ENCODE measurements at places on chromosomes 3 and 15. TPM values are rescaled to one million over a fixed set of nuclear protein-coding genes. Genes with fewer than 3 reads are reported as not detected.

The TM2D3 gene
- 51.5 TPM for polyA plus RNA-seq

The GOLGA8H gene
- polyA plus RNA-seq: 0.39 TPM

The ISL2 gene
- polyA plus RNA-seq: 0.10 TPM

The TGM5 gene
- polyA plus RNA-seq: not detected

GRCh38 chr15:90915808-90916440 is 12.8 kb downstream of the MAN2A2 start:
- H3K4me1 ChIP-seq: no peaks in the 10 kb centered on the region
- DNase-seq: no peak
- no peaks in the 10 kb centered on the region for H3K27me3 ChIP-seq
- H3K4me3 ChIP-seq: no peak overlapping the region
- no peak overlapping the region for H3K27ac ChIP-seq

DNA sequence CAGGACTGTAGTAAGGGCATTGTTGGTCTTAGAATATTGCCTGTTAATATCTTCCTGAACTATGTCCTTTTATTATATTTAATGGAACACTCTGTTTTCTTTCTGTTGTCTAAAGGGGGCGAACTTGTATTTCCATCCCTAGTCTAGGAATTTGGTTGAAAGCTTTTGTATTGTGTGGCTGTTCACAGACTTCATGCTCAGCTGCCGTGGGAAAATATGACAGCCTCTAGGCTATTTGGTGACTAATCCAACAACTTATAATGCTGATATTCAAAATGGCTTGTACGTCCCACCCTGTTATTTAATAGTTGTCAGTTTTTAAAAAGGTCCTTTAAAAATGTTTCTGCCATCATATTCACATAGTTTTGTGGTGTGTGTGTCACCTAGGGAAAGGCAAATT is 202.6 kb downstream of the KLHL25 start:
- H3K27me3 ChIP-seq: no peaks in the 10 kb centered on the region
- no peaks in the 10 kb centered on the region for H3K36me3 ChIP-seq
- peak; percentile 93 for DNase-seq
- peaks cover 11% of the 10 kb centered on the region for H3K4me1 ChIP-seq
- peak overlapping the region; percentile 60 for H3K27ac ChIP-seq
- H3K4me3 ChIP-seq: no peak overlapping the region

DNA sequence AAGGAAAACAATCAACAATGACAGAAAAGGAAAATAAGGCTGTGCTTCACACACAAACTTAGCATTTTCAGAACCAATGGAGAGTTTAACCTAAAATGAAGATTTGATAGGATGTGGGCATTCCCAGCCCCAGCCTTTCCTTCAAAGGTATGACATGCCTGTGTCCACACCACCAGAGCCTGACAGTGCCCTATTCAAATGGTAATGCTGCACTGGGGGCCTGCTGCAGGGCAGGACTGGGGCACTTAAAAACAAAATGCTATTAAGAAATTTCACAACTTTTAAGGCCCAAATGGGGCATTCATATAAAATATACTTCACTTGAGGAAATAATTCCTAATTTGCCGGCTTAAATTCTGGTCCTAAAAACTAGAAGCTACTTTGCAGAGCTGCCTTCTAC is 30.9 kb upstream of the TKT start:
- no peaks in the 10 kb centered on the region for H3K4me1 ChIP-seq
- peaks cover 22% of the 10 kb centered on the region for H3K36me3 ChIP-seq
- H3K27me3 ChIP-seq: no peaks in the 10 kb centered on the region
- no peak for DNase-seq
- no peak overlapping the region for H3K4me3 ChIP-seq

GRCh38 chr15:96553006-96553405 is 222.5 kb downstream of the NR2F2 start:
- no peak overlapping the region for H3K4me3 ChIP-seq
- H3K27me3 ChIP-seq: peaks cover 2% of the 10 kb centered on the region
- H3K4me1 ChIP-seq: no peaks in the 10 kb centered on the region
- H3K36me3 ChIP-seq: no peaks in the 10 kb centered on the region
- DNase-seq: no peak

DNA sequence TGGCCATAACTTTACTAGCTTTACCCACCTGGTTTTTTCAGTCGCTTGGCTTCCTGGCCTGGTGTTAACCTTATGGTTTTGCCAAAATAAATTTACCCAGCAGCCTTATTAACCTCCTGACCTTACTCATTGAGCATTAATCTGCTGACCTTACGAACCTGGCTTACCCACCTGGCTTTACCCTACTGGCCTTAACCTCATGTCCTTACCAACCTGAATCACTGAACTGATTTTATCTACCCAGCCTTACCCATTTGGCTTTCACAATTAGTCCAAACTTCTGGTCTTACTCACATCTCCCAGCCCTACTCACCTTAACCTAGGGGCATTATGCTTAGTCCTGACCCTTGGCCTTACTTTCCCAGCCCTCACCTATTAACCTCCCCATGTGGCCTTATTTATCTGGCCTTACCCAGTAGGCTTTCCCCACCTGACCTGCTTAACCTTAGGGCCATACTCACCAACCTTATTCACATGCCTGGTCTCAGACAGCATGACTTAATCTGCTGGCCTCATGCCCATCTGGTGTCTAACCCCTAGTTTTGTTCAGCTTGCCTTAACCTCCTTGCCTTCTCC is 93.4 kb downstream of the IL12A start:
- H3K36me3 ChIP-seq: no peaks in the 10 kb centered on the region
- H3K27me3 ChIP-seq: no peaks in the 10 kb centered on the region
- no peaks in the 10 kb centered on the region for H3K4me1 ChIP-seq
- no peak overlapping the region for H3K27ac ChIP-seq
- no peak for DNase-seq
- no peak overlapping the region for H3K4me3 ChIP-seq

GRCh38 chr3:128617557-128618397 is 32.8 kb downstream of the RPN1 start:
- H3K36me3 ChIP-seq: peaks cover 33% of the 10 kb centered on the region
- no peaks in the 10 kb centered on the region for H3K27me3 ChIP-seq
- peaks cover 35% of the 10 kb centered on the region for H3K4me1 ChIP-seq
- H3K27ac ChIP-seq: peak overlapping the region; percentile 53
- H3K4me3 ChIP-seq: peak overlapping the region; percentile 48

DNA sequence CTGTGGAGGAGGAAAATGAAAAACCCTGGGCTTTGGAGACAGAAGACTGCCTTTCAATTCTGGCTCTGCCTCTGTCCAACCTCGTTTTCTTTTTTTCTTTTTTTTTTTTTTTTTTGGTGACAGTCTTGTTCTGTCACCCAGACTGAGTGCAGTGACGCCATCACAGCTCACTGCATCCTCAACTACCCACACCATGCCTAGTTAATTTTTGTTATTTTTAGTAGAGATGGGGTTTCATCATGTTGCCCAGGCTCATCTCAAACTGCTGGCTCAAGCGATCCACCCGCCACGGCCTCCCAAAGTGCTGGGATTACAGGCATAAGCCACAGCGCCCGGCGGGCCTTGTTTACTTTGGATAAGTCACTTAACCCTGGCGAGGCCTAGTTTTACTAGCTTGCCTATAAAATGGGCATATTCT is 66.3 kb upstream of the SLC25A26 start:
- no peak overlapping the region for H3K4me3 ChIP-seq
- H3K4me1 ChIP-seq: no peaks in the 10 kb centered on the region
- no peak overlapping the region for H3K27ac ChIP-seq
- H3K27me3 ChIP-seq: peaks cover 33% of the 10 kb centered on the region
- DNase-seq: no peak

GRCh38 chr3:169954142-169954756 is 12.4 kb upstream of the SEC62 start:
- no peak overlapping the region for H3K27ac ChIP-seq
- no peaks in the 10 kb centered on the region for H3K36me3 ChIP-seq
- no peak overlapping the region for H3K4me3 ChIP-seq
- H3K27me3 ChIP-seq: peaks cover 27% of the 10 kb centered on the region
- no peaks in the 10 kb centered on the region for H3K4me1 ChIP-seq
- DNase-seq: no peak

DNA sequence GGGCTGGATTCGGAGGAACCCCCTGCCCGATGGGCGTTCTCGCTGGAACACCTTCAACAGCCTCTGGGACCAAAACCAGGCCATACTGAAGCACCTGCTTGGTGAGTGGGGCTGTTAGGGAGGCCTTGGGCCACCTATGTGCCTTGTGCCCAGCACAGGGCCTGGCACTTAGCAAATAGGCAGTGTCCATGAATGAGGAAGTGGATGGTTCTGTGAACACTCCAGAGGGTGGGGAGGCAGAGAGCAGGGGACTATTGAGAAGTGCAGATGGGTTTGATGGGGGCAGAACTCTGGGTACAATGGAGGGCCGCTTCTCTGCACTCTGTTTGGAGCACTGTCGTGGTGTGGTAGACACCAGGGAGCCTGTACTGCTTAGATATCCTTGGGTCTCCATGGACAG is 1.5 kb downstream of the ECE2 start:
- no peak for DNase-seq
- no peaks in the 10 kb centered on the region for H3K4me1 ChIP-seq
- no peaks in the 10 kb centered on the region for H3K36me3 ChIP-seq
- no peak overlapping the region for H3K4me3 ChIP-seq
- H3K27me3 ChIP-seq: peaks cover 30% of the 10 kb centered on the region

- no peak for DNase-seq
- H3K27me3 ChIP-seq: no peaks in the 10 kb centered on the region
- no peak overlapping the region for H3K4me3 ChIP-seq
- peaks cover 13% of the 10 kb centered on the region for H3K4me1 ChIP-seq
These were observed 53.1 kb upstream of the CFAP161 start for GRCh38 chr15:81080996-81081395.

DNA sequence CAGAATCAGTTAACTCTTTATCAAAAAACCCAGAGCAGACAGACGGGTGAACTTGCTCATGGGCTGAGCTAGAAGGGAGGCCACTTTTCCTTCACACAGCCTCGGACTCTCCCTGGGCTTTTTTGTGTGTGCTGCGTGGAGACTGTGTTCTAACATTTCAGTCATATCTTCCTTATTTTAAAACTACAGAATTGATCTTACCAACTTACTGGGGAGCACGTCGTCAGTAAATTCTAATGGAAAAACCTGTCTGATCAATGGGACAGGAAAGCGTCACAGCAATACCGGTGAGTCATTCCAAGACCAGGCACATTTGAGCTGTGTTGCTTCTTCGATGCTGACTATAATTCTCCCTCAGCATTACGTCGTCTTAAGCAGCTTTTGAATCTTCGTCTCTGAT is 145.1 kb downstream of the LPP start:
- peaks cover 48% of the 10 kb centered on the region for H3K4me1 ChIP-seq
- no peak for DNase-seq
- H3K27me3 ChIP-seq: no peaks in the 10 kb centered on the region
- no peak overlapping the region for H3K27ac ChIP-seq

DNA sequence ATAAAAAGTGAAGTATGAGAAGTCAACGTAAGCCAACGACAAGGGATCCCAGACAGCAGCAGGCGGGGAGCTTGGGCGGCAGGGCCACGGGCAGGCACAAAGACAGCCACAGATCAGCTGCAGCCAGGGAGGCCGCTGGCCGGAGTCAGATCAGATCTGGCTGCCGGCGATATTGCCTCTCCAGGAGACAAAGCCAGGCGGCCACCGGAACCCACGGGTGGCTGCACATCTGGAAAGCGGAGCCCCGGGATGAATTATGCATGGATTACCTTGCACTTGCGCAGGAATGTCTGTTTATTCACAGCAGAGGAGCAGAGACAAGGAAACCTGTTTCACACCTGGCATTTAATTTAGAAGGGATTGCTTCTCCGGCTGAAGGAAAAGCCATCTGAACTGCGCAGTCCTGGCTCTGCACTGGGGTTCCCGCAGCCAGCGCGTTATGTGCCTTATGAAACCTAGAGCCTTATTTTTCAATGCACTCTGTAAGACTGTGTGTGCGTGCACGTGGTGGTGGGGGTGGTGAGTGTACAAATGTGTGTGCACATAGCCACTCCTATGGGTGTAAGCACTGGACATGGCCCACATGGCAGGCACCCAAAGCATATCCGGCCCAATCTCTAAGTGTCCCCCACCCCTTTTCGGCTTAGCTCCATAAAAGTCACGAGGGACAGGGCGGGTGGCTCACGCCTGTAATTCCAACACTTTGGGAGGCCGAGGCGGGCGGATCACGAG is 427.8 kb upstream of the MCTP2 start:
- H3K4me3 ChIP-seq: no peak overlapping the region
- no peak overlapping the region for H3K27ac ChIP-seq
- DNase-seq: no peak
- no peaks in the 10 kb centered on the region for H3K36me3 ChIP-seq
- no peaks in the 10 kb centered on the region for H3K27me3 ChIP-seq

DNA sequence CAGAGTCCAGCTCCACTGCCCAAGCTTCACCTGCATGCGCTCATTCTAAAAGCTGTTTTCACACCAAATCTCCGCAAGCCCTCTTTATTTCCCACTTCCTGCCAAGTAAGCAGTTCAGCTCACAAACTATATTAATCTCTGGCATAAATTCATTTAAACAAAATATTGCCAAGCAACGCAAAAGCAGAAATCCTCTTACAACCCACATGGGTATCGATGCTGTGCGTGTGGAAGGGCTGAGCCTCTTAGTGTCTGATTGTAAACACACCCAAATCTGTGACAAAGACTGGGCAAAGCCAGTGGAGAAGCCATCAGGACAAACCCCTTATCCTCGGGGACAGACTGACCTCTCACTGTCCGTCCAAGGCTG is 124.3 kb upstream of the ATP2B2 start:
- no peaks in the 10 kb centered on the region for H3K27me3 ChIP-seq
- no peak overlapping the region for H3K4me3 ChIP-seq
- H3K36me3 ChIP-seq: no peaks in the 10 kb centered on the region
- H3K4me1 ChIP-seq: no peaks in the 10 kb centered on the region

GRCh38 chr3:156685198-156685597 is 10.8 kb downstream of the TIPARP start:
- H3K4me1 ChIP-seq: peaks cover 55% of the 10 kb centered on the region
- no peak for DNase-seq
- H3K27ac ChIP-seq: no peak overlapping the region

- peak overlapping the region; percentile 80 for H3K27ac ChIP-seq
- H3K36me3 ChIP-seq: no peaks in the 10 kb centered on the region
- H3K27me3 ChIP-seq: no peaks in the 10 kb centered on the region
- peaks cover 45% of the 10 kb centered on the region for H3K4me1 ChIP-seq
- H3K4me3 ChIP-seq: no peak overlapping the region
These were observed 4.7 kb downstream of the TMCC1 start for GRCh38 chr3:129888771-129889170.

DNA sequence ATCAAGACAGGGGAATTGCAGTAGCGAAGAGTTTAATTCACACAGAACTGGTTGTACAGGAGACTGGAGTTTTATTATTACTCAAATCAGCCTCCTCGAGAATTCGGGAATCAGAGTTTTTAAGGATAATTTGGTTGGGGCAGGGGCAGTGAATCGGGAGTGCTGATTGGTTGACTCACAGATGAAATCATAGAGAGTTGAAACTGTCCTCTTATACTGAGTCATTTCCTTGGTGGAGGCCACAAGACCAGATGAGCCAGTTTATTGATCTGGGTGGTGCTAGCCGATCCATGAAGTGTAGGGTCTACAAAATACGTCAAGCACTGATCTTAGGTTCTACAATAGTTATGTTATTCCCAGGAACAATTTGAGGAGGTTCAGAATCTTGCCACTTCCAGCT is 5.3 kb upstream of the ZNF770 start:
- no peak overlapping the region for H3K4me3 ChIP-seq
- no peaks in the 10 kb centered on the region for H3K27me3 ChIP-seq
- H3K27ac ChIP-seq: no peak overlapping the region
- no peak for DNase-seq
